ENCODE measurements at places on chromosomes 2 and 18.

GRCh38 chr18:7889515-7889914 is 322.4 kb downstream of the PTPRM start:
- no peak for DNase-seq

GRCh38 chr18:61988100-61988499 is 95.3 kb upstream of the RNF152 start:
- no peak for DNase-seq

- no peak for DNase-seq
These were observed 1.3 kb downstream of the COLEC12 start for GRCh38 chr18:498931-499775.

DNA sequence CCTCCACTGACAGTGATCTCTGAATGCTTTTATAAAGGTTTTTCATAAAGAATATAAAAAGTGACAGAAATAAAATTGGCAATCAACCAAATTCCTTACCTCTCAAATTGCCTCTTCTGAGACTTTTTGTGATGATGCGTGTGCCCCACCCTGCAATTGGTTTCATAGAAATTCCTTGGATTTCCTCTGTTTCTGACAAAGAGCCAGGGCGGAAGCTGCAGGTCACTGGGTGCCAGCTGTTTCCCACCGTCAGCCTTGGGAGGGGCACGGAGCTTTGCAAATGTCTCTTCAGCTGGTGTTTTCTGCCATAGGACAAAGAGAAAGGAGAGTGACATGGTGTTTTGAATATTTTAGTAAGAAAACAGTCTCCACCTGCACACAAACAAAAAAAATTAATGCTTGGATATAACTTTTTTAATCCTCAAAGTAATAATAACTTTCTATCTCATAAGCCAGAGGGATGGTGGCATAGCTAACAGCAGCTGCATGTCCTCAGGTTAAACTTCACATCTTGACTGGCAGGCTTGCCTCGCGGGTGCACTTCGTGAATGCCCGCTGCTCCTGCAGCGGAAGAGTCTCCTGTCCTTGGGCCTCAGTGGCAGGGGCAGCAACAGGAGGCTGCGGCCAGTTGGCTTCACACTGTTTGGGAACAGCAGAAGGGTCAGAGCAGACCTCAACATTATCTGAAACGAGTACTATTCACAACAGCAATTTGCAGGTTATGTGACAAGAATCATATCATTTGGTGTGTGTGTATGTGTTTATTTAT is 24.7 kb downstream of the AGAP1 start:
- no peak for DNase-seq

DNA sequence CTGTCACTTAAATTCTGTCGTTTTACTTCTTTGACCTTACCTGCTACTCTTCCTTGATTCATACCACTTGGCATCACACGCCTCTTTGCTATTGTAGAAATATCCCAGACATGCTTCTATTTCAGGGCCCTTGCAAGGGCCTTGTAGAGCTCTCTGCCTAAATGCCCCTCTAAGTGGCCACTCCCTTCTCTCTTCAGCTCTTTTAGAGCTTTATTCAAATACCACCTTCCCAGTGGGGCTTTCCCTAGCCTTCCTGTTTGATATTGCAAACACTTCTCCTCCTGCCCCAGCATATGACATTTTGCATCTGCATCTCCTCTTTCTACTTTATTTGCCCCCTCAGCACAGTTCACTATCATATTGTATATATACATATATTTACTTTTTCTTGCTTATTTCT is 54.0 kb downstream of the PELI1 start:
- no peak for DNase-seq
